Stimulated activated CD8-positive, alpha-beta memory T cell treated with anti-CD3 and anti-CD28 coated beads, Interleukin-4, amount 100 ng/mL, for 1 hour (primary cell): ENCODE measurements at places on chromosomes 12 and 14.

DNA sequence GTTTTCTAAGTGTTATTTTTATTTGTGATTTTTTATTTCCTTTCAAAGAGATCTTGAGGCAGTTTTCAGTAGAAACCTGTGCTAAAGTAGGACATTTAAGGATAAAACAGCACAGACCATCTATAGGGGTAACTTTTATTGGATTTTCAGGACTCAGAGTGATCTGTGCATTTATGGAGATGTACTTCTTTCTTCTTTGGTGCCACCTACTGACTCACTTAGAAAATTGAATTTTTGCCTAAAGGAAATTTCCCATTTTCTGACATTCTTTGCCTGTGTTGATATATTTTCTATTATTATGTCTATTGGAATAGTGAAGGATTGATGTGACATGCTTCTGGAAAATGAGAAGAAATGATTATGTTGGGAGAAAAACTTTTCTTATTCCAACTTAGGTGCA, 113.0 kb downstream of the UNC79 start:
- DNase-seq: no peak

DNA sequence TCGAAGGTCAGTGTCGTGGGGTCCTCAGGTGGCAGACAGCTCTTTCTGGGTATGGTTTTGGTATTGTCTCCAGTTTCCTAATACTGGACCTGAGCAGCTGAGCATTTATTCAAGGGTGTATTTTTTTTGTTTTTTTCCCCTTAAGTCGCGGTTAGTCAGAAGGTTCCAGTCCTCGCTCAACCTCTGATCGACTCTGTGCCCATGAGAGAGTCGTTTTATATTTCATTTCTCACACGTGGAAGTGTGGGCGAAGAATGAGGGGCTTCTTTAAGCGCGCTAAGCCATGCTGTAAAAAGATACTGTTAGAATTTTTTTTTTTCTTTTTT, 499 bp downstream of the MIPOL1 start:
- DNase-seq: no peak

DNA sequence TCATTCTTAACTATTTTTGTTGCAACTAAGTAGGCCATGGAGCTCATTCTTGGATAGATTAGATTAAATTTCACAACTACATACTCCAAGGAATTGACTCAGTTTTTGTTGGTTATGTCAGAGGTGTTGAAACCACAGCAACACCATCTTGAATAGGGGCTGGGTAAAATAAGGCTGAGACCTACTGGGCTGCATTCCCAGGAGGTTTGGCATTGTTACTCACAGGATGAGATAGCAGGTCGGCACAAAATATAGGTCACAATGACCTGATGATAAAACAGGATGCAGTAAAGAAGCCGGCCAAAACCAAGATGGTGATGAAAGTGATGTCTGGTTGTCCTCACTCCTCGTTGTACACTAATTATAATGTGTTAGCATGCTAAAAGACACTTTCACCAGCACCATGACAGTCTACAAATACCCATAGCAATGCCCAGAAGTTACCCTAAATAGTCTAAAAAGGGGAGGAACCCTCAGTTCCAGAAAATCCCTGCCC, 20.9 kb downstream of the DMAC2L start:
- no peak for DNase-seq

GRCh38 chr12:12098691-12099015, 27.9 kb downstream of the BCL2L14 start:
- DNase-seq: no peak

DNA sequence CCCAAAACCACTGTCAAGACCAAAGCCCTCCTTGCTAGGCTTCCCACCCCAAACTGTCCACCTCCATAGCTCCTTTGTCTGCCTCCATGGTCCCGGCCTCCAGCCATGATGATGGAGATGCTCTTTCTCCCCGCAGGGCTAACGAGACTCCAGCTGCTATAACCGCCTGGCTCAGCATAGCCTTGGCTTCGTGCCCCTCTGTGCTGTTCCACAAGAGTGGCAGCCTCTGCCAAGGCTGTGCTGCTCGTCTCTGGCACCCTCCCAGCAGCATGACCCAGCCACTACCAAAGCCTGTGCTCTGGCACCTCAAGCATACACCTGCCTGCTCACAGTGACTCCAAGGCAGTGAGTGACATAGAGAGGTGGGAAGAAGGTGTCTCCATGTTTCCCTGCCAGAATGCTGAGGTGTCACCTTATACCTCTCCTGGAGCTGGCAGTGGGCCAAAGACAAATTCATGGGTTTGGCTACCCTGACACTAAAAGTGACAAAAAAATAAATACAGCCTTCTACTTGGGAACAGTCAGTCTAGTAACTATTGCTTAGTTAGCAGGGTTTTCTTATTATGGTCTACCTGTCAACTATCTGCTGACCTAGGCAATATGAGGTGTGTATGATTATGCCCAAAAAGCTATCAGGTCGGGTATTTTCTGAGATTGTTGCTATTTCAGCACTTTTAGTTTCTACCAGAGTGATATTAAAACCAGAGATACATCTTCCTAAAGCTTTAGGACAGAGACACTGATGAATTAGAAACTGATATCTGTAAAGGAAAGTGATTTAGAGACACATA, 16.1 kb upstream of the KRT73 start:
- DNase-seq: no peak

DNA sequence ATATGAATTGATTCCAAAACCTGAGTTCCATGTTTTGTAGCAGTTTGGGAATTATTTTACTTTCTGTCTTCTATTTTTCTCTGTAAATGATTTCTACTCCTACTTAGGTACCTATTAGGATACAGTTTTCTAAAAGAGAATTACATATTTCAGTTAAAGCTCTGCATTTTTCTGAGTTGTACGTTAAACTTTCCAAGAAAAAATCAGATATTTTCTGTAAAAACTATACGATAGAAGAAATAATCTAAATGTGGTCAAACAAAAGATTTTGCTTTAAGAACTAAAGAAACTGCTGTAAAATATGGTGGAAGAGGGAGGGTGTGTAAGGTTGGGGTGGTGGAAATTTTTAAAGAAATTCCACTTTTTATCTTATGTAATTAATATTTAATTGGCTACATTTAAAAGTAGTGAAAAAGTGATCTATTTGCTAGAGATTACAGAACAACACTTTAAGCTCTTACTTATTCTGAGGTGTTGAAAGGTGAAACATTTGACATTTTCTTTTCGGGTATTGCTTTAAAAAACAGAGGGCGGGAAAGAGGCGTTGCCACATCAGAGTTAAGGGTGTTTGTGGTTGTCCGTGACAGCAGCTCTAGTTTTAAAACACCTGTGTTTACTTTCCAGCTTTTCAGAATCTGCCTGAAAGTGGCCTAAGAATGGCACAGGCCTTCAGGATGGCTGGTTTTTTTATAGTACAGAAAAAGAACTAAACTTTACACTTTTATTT, 187.3 kb downstream of the MIPOL1 start:
- no peak for DNase-seq

DNA sequence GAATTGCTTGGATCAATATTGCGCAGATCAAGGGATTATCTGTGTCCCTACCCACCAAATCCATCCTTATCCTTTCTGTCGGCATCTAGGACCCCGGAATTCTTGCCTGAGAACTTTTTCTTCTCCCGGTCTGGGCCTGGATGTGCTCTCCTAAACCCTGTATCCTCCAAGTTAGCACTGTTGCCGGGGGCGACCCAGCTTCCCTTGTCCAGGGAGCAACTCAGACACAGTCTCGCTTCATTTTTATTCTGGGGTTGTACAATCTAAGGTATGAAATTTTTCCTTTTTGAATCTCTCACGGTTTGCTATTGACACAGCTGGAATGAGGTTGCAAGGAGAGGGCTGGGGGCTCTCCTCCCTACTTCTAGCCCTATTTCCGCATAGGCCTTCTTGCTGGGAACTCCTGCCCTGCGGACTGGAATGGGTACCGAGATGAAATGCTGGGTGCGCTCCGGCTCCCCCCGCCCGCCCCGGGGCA, 403 bp upstream of the PNP start:
- DNase-seq: no peak

DNA sequence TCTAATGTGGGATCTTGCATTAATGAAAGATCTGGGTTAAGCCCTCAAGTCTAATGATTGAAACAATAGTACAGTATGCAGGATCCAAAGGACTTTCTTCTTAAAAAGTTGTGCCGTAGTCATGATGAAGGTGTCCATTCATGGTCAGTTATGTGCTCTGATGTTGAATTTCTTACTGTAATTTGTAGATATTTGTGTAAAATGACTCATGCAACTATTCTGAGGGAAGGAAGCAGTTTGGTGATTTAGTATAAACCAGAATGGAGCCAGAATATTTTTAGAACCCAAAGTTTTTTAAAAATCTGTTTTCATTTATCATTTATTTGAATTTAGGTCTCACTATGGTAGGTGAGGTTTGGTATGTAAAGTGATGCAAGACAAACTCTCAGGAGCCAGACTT, 151.2 kb downstream of the AKAP6 start:
- DNase-seq: no peak

- DNase-seq: no peak
Measured at GRCh38 chr12:105107171-105107493, 399 bp upstream of the WASHC4 start.

DNA sequence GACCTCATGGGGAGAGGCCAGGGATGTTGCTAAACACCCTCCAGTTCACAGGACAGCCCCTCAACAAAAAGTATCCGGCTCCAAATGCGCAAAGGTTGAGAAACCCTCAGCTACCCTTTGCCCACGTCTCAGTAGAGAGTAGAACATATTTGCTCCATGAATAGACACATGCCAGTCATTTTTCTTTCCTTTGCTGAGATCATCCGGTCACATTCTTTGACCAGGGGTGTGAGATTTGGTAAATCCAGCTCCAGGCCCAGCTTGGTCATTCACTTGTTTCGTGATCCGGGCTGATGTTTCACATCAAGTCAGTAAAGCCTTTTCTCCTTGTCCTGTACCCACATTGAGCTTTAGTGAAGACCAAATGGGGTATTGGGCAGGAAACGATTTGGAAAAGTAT, 83.6 kb upstream of the LHX5 start:
- DNase-seq: no peak

DNA sequence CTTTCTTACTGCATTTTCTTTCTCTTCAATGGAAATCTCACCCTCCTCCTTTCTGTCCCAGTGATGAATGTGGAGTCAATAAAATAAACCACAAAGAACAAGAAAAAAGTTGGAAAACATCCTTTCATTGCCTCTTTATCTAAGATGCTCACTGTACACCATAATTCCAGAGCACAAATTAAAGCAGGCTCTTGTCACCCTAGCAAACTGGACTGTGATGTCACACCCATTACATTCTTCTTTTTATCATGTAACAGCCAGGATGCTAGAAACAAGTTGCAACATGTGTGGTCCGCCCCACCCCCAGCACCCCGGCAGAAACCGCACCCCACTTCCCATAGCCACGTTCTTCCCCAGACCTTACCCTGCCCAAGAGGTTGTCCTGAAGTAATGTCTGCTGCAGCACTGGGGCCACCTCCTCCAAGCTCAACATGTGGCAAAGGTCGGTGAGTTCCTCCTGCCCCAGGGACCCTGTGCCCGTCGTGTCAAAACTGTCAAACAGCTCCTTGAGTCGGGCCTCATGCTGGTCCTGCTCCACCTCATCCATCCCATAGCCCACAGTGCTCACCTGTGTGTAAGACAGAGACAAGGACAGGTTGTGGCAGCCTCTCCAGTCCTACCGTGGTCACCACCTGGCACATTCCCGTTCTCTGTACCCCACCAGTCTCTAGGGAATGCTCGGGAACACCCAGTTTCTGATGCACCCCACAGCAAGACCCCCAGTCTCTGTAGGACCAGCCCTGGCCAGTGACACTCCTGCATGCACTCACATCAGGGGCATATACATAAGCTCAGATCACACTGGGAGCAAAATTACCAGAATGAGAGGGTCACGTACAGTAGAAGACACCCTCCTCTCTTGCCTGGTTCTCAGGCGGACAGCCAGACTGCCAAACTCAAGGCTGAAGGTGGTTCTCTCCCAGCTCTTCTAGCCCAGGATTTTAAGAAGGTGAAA, 9.2 kb downstream of the NIN start:
- DNase-seq: no peak

GRCh38 chr14:39734306-39734705, 302.1 kb upstream of the FBXO33 start:
- DNase-seq: no peak

DNA sequence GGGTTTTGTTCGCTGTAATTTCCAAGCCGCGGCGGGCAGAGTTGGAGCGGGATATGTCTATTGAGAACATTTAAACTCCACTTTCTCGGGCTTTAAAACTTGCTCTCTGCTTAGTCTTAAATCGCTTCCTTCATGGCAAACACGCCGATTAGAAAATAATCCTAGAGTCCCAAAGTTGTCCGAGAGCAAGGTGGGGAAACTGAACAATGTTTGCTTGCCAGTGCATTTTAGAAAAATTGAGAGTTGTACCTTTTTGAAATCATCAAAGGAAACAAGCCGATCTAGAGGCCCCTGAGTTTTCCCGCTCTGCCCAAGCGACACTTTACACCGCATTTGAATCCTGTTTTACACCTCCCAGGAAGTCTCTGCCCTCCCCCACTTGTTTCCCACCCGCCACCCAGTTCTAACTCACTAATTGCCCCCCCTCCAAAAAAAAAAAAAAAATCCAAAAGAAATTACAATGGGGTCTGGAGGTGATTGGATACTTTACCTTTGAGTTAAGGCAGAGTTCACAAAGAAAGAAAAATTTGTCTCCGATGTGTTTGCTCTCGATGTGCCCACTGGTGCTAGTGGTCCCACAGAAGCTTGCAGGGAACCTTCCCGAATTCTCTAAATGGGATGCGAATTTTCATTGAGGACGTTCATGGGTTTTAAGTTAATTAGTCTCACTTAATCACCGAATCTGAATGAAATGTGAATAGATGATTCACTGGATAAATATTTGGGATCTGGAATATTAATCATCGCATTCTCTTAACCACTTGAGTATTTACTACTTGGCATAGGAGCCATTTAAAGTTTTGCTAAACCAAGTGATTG, 2.3 kb downstream of the HMGA2 start:
- no peak for DNase-seq

DNA sequence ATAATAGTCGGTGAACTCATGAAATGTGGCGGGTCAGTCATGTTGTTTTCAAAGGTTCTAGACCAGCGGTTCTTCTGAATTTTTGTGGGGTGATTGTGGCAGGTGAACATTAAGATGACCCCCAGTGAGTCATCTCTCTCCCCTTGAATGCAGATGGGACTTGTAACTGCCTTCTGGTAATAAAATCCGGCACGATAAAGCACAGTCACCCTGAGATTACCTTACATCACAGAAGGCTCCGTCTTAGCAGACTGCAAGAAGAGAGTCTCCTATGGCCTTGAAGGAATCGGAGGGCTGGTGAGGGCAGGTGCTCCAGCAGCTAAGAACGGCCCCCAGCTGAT, 189.6 kb downstream of the FOXN3 start:
- no peak for DNase-seq
